GM23248 (cell line): ENCODE measurements at places on chromosomes 3 and 15.
A peak's percentile ranks its signal among the peaks of the same experiment; 100 is the strongest.

- no peak for DNase-seq
Observed at GRCh38 chr3:78822726-78823125, 945.1 kb downstream of the ROBO1 start.

DNA sequence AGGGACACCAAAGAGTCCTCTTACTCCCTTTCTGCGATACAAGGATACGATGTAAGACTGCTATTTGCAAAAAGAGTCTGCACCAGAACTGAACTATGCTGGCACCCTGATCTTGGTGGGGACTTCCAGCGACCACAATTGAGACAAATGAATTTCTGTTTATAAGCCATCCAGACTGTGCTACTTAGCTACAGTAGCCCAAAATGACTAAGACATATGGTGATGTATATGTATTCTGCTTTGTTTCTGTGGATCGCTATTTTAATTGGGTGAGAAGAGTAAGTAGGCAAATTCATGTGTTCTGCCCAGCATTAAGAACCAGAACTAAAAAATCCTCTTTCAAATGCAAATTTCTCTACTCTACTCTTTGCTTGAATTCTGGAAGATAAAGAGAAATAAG, 720.9 kb downstream of the DIPK2A start:
- DNase-seq = no peak

GRCh38 chr3:4495294-4496086, 2.3 kb downstream of the ITPR1 start:
- no peak for DNase-seq

DNA sequence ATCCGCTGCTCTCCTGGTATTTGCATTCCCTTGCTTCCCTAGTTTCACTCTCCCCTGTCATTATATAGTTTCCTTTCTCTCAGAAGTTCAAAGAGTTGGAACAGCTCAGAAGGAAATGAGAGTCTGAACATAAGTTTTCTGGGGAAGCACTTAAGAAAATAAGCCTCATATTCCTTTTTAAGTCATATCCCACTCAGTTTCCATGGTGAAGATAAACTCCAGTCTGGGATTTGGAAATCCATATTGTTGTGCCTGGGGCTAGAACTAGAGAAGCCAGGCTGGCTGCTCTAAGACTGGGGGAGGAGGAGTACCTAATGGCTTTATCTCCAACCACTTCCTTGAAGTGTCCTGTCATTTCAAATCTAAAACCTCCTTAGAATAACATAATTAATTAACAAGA, 134.2 kb upstream of the ALCAM start:
- DNase-seq = no peak

DNA sequence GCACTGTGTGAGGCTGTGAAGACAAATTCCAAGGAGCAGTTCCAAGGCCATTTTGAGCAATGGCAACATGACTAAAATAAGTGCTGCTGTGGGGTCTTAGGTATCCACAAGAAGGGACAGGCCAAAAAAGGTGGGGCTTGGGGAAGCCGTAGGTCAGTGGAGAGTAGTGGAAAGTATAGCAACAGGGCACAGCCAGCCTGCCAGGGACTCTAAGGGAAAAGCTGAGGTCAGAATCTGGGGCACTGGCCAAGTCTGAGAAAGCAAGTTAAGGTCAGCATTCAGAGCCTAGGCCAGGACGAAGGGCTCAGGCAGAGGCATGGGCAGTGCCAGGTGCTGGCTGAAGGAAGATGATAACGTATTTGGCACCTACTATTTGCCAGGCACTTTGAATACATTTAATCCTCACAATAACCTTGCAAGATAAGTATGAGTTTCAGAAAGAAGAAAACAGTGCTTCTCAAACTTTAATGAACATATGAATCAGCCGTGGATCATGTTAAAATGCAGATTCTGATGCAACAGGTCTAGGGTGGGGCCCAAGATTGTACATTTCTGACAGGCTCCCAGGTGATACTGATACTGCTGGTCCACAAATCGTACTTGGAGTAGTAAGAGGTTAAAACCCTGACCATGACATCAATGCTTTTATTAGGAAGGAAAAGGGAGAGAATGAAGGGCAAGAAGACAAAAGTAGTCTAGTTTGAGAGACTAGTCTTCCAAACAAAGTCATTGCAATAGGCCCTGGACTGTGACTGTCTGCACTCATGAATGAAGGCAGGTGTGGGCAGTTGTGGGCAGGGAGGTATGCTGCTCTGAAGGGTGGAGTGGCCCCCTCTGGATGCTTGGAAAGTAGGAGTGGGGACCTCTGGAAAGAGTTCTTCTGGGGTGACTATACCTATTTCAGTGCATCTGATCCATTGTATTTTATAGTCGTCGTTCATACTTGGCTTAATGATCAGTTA, 106.3 kb upstream of the ANKRD28 start:
- peak; percentile 61 for DNase-seq

GRCh38 chr3:159886050-159886449, 102.6 kb upstream of the IL12A start:
- no peak for DNase-seq

DNA sequence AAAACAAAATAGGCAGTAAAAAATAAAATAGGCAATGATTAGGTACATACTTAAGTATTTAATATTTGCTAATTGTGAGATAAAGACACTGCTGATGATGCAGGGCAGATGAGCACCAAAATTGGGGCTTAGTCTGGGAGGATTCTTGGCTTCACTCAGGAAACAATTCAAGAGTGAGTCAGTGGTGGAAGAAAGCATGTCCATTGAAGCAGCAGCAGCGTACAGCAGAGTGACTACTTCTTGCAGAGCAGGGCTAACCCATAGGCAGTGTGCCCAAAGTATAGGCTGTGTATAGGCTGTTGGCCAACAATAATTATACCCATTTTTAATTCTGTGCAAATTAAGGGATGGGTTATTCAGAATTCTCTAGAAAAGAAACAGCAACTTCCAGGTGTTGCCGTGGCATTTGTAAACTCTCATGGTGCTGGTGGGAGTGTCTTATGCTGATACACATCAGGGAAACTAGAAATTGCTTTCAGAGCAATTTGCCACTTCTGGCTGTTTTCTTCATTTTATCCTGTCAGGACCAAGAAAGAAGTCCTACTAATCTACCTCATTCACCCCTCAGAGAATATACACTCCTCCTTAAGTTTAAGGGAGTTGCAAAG, 317.3 kb upstream of the NAALADL2 start:
- DNase-seq = peak; percentile 72

- DNase-seq = no peak
Observed at GRCh38 chr3:78049521-78049920, 1009.6 kb downstream of the ROBO2 start.

DNA sequence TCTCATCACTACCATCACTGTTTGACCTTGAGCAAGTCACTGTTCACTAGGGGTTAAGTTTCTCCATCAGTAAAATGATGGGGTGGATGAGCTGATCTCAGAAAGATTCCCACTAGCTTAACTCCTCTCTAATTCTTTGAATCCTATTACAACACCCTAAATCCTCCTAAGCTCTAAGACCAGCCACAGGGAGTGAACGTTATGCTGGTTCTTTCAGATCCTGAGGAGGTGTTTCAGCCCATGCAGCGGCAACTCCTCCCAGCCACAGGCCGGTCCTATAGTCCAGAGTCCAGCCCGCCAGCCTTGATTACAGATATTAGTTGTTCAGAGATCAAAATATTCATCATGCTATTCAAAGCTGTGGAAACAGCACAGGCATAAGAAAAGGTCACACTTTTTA, 15.1 kb downstream of the MB21D2 start:
- DNase-seq = no peak

GRCh38 chr3:5348229-5348902, 160.9 kb downstream of the EDEM1 start:
- peak; percentile 17 for DNase-seq
